Brain pericyte (primary cell): ENCODE measurements at places on chromosomes 11 and 22.

- no peak for DNase-seq
Measured at GRCh38 chr11:93145390-93145915, 52.3 kb downstream of the SLC36A4 start.

- no peak for DNase-seq
Measured at GRCh38 chr11:118435290-118435892, 901 bp upstream of the KMT2A start.

GRCh38 chr22:29702000-29702930 is 17.5 kb upstream of the CABP7 start:
- no peak for DNase-seq

GRCh38 chr11:134485316-134485715 is 73.3 kb upstream of the B3GAT1 start:
- DNase-seq = no peak

DNA sequence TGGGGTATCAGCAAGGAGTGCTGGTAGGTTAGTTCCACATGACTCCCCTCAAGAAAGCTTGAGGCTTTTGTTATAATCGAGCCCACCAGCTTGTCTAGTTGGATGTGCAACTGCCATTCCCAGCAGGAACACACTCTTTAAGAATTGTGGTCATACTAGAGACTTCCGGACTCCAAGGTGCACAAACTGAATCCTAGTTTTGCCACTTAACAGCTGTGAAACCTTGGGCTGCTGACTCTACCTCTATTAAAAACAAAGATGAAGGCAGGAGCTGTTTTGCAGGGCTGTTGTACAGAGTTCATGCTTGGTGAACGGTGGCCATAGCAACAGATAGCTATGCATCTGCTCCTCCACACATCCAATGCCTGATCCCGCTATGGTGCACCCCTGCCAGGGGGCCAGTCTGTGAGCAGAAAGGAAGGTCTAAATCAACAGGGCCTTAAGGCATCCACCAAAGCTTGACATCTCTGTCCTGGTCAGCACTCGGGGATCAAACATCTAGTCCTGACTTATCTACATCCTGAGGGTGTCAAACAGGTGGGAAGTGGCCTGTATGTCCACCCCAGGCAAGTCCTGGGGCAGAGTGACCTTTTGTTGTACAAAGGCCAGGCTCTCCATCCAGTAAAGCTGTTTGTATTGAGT is 36.4 kb downstream of the DKK3 start:
- DNase-seq = no peak

DNA sequence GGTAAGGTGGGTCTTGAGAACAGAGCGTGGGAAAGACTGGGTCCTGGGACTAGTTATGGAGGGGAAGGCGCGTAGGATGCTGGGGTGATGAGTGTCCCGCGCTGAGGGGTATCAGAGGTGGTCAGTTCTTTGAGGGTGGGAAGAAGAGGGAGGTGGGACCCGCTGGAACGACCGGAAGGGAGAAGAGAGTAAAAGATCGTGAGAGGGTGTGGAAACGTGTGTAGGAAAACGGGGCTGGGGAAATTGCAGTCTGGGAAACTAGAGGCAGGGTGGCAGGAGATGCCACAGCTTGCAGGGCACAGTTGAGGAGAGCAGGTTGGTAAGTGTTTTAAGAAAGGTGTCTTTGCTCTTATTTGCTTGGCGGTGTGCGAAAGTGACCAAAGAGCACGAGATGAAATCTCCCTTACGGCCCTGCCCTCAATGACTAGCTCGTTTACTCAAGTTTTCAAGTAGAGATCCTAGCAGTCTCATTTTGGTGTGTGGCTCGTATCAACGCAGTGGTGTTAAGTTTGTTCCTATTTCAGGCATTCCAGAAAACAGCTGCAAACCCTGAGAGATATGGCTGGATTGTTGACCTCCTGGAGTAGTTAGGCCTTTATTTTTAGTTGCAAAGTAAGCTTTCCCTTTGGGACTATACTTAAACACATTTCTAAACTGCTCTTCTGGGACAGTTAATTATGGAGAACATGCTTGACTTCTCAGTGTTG is 615 bp downstream of the STT3A start:
- DNase-seq = no peak

GRCh38 chr11:98047647-98048046 is 973.1 kb upstream of the CNTN5 start:
- no peak for DNase-seq

DNA sequence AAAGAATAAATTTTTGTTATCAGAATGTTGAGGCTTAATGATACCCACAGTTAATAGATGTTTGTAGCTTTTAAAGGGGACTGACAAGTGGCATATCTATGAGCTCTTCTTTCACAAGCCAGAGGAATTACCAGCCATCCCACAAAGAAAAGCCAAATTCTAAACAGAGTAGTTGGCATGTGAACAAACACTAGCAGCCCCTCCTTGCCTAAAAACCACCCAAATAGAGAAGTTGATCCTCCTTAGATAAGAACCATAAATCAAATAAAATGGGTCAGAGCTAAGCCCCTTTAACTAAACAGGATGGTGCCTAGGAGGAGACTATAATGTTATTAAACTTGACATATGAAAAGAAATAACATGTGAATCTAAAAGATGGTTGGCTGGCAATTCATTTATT is 11.4 kb downstream of the LPXN start:
- DNase-seq = no peak

- DNase-seq = peak; percentile 44
Measured at GRCh38 chr11:3123761-3124733, 41.1 kb downstream of the OSBPL5 start.

DNA sequence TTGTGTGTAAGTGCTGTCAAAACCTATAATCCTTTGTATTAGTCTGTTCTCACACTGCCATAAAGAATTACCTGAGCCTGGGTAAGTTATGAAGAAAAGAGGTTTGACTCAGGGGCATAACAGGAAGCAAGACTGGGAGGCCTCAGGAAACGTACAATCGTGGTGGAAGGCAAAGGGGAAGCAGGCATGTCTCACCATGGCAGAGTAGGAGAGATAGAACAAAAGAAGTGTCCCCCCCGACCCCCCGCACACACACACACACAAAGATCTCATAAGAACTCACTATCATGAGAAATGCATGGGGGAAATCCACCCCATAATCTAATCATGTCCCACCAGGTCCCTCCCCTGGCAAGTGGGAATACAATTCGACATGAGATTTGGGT is 2.3 kb upstream of the USP28 start:
- no peak for DNase-seq

DNA sequence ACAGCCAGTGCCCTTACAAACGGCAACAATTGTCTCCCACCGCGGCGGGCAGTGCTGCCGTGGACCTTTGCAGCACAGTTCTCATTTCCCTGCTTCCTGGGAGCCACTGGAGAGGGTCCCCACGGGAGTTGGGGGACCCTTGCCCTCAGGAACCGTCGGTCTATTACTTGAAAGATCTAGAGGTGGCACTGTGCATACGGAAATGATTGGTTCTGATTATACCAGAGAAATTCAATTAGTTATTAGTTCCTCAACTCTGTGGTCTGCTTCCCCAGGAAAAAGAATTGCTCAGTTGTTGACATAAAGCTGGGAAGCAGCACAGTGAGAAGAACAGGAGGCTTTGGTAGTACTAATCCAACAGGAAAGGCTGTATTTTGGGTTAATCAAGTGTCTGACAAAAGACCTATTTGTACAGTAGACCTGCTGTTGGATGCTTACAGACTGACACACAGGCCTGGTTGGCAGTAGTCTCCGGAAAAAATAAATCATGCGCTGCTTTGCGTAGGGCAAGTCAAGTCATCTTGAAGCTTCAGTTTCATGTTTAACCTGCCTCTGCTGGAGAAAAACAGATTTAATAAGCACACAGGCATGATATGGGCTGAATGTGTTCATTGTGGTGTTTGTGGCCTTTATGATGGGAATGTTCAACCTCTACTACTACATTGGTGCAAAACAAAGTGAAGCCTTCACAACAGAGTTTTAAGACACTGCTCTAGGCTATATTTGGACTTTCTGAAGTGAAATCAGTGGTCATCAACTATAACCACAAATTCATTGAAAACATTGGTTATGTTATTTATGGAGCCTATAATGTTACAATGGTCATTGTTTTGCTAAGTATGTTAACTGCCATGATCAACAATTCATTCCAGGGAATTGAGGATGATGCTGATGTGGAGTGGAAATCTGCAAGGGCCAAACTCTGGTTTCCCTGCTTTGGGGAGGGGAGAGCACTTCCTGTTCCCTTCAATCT is 54.6 kb upstream of the SC5D start:
- DNase-seq = no peak

DNA sequence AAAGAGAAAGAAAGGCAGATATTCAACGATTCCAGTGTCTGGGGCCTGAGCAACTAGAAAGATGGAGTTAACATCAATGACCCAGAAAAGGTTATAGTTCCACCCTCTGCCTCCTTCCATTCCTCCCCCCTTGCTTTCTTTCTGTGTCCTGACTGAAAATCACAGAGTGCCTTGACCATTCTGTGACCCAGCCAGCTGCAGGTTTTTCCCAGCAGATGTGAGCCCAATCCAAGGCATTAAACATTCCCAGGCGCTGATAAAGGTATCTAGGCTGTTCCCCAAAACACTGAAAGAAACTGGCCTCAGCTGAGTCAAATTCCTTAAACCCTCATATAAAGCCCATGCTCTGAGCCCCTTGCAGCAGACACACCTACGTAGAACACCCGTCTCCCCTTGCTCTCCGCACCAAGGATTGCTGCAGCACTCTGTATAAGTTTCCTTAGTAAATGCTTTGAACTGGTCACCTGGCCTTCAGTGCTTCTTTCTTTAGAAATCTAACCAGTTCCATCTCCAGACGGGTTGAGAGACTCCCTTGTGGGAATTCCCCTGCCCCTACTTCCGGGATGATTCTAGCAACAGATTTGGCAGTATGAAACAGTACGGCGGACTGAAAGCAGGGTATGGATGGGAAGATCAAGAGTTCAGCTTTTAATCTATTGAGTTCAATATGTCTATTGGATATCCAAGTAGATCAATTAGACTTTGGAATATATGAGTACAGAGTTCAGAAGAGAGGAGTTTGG is 48.8 kb upstream of the ZC3H12C start:
- no peak for DNase-seq

GRCh38 chr22:46026899-46027210 is 49.9 kb upstream of the WNT7B start:
- no peak for DNase-seq
